ENCODE measurements at places on chromosomes 7 and 10.

DNA sequence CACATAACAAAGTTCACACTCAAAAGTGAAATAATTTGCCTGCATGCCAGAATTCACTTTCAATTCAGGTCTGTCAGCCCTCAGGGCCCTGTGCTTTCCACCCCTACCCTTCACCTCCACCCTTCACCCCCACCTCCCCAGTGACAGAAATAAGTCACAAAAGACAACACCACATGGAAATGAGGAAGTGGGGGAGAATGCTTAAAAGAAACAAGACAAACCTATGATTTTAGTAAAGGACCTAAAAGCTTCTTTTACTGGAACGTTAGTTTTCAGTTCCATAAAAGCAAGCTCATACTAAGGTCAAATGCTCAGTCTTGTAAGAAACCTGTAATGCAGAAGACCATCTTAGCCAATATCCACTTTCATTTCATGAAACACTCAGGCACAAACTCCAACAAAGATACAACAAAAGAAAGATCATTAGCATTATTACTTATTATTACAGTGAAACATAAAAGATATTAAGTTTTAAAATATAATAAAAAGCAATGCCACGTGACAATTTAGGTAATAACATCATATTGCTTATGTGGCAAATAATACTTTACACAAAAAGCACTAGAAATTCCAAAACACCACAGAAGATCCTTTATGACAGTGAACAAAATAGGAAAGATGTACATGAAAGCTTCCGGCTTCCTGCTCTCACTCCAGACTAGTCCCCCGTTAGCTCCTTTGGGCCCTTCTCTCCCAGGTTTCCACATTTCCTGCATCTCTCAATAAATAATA is 112.1 kb downstream of the LMBR1 start:
- DNase-seq: no peak

DNA sequence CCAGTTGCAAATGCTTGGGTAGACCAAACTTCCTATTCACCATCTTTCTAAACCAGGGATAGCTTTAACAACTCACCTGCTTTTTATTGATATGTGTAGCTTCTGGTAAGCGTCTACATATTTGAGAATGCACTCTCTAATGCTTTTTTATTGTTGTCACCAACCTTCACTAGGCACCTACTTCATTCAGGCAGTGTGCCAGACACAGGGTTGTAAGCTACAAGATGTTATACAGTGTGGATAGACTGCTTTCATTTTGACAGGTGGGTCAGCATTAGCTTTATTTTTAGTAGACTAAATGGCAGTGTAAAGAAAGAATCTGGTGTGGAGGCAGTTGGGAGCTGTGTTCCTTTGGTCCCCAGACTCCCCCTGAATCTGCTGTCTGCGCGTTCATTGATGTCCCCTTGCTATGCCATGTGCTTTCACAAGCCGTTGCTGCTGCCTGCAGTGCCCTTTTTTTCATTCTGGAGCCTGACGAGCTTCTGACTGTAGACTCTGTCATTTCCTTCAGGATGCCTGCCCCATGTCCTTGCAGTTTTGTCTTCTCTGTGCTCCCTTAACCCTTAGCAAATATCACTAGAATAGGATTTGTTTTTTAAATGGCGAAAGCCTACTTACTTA is 32.1 kb downstream of the NRF1 start:
- no peak for DNase-seq

DNA sequence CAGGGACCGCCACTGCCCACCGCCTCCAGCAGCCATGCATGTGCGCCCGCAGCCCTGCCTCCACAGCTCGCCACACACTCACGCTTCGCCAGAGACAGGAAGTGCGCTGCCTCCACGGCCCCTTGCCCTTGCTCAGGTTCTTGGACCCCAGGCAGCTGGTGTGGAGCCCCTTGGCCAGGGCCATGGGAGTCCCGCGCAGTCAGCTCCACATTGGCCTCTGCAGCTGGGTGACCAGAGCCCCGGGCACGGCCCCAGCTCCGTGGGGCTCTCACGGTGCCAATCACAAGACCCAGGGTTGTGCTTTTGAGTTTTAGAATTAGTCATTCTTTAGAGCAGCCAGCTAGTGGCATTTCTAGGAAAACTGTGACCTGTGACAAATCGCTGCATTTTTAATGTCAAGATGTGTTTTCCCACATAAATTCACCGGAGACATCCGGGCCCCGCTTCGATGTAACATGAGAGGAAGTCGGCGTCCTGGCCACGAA is 4.3 kb upstream of the UTF1 start:
- no peak for DNase-seq

DNA sequence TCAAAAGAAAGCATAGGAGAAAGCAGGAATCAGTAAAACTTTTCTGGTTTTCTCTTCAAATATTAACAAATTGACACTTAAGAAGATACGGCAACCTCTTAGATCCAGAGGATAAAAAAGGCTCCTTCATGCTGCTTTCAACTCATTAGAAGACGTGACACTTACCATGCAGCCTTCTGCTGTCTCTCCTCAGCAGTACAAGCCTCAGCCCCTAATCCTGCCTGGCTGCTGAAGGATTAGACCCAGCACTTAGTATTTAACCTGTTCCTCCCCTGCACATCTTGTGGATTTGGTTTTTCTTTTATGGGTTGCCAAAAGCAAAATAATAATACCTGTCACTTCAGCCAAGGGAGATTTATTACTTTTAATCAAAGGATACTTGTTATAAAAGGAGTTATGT is 108.4 kb downstream of the LYZL1 start:
- DNase-seq: no peak

- DNase-seq: no peak
These were observed 614.7 kb downstream of the PARD3 start for GRCh38 chr10:34200355-34200901.

GRCh38 chr7:65265933-65266519 is 107.6 kb upstream of the ZNF92 start:
- no peak for DNase-seq

GRCh38 chr10:122199070-122199469 is 72.0 kb upstream of the BTBD16 start:
- DNase-seq: no peak

- no peak for DNase-seq
These were observed 16.1 kb upstream of the ZC3HAV1 start for GRCh38 chr7:139125657-139126056.

- peak; percentile 25 for DNase-seq
These were observed 683 bp upstream of the ENTPD7 start for GRCh38 chr10:99658622-99659030.

DNA sequence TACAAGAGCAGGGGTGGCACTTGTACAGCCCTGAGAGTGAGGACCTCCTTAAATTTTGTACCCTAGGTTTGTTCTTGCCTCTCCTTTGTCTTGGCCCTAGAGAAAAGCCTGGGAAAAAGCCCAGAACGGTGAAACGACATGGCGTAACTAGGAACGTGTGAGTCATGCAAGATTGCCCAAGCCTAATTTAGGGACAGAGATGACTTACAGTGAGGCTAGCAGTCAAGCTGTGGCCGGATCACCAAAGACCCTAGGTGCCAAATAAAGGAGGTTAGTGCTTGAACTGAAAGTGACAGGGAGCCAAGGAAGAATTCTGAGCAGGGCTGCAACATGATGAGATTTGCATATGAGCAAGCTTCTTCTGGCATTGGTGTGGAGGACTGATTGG is 25.1 kb downstream of the TBXAS1 start:
- DNase-seq: no peak

DNA sequence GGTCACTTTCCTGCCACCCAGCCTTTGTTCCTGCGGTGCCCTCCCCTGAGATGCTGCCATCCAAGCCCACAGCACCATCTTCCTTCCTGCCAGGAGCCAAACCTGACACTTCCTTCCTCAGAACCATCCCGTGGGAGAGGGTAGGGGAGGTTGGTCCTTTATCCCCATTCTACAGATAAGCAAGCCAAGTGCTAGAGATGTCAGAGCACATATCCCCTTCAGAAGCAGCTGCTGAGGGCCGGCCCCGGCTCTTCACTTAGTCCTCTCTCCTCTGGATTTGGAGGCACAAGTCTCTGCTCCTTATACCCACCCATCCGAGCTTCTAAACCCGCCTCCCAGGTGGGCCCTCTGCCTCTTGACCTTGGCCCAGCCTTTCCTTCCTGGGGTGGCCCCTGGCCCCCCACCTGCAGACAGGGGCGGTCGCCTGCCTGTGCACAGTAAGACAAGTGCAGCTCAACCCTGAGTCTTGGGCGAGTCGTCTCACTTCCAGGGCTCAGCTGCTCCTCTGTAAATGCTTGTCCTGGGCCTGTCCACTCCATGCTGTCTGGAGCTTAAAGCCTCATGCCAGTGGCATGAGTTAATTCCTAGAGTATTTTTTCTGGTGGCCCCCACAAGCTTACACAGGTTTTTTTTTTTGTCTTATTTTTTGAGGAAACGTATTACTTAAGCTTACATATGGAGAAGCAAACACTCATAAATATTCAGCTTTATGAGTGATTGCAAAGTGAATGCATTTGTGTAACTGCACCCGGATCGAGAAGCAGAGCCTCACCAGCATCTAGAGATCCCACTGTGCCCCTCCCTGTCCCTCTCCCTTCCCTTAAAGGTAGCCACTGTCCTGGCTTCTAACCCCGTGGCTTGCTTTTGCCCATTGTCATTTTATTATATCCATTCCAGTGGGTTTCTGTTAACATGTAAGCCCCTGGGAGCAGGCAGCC is 125.1 kb downstream of the CDH23 start:
- DNase-seq: no peak

DNA sequence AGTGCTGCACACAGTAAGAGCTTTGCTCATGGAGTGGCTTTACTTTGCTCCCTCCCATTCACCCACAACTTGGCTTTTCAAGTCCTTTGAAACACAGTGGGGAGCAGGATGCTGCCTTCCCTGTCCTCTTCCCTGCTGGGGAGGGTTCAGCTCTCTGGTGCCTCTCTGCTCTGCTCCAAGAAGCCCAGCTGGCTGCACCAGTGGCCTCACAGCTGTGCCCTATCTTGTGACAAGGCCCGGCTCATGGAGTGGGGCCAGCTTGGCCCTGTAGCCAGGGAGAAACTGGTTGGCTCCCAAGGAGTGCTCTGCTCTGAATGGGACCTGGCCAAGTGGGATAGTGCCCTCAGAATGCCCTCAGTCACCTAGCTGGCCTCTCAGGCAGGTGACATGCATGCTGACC is 212.3 kb upstream of the ZMIZ1 start:
- DNase-seq: no peak

All from CD4-positive, alpha-beta T cell treated with Interleukin-4 for 4 hours (primary cell).